ENCODE measurements at places on chromosomes 16 and 17. TPM values are rescaled to one million over a fixed set of nuclear protein-coding genes. Genes with fewer than 3 reads are reported as not detected.
A peak's percentile ranks its signal among the peaks of the same experiment; 100 is the strongest.

- DNase-seq, result no peak
Observed at GRCh38 chr17:45770632-45771270, 13.4 kb upstream of the CRHR1 start.

GRCh38 chr17:35088356-35088880, 24.9 kb upstream of the RFFL start:
- DNase-seq, result peak; percentile 62

DNA sequence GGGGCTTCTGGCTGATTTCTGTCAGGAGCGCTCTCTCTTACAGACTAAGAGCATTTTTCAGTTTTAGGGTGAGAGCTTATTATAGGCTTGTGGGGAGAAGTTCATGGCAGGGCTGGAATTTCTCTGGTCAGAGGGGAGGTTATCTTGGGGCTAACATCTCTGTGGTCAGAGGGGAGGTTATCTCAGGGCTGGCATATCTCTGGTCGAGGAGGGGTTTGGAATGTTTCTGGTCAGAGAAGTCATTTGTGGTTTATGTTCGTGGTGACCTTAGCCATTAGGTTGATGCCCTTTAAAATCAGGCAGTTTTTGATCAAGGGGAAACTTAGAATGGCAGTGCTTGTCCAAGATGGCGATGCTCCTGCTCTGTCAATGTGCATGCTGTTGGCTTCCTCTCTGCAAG, 10.8 kb upstream of the USP31 start:
- no peak for DNase-seq

GRCh38 chr17:74424657-74425056, 7.2 kb upstream of the GPRC5C start:
- DNase-seq, result no peak

TSNAXIP1 gene
- total RNA-seq, result 0.45 TPM
